Stimulated activated CD4-positive, alpha-beta T cell treated with anti-CD3 and anti-CD28 coated beads, Interleukin-15, amount 100 ng/mL, for 1 hour (primary cell): ENCODE measurements at places on chromosomes 6 and 20.

DNA sequence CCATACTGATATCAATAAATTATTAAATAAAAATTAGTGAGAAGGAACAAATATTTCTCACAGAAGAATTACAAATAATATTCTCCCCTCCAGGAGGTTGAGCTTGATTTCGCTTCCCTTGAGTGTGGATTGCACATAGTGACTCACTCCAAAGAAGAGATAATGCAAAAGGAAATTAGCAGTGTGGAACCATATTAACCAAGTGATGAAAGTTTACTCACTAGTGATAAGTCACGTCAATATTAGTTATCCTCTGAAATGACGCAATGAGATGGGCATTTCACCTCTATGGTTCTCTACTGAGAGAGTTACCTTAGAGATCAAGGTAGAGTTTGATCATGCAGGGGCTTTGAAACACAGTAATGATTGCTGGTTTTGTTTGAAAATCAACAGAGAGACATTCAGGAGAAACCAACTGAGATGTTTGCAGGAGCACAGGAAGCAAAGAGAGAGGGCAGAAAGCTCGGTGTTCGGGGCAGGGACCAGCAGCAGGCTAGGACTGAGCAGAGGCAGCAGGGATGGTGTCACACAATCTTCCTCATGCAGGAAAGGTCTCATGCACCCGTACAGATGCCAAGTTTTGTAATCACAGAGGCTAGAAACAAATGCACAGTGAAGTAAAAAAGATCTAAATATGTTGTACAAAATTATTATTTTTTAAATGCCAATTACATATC, 634.5 kb downstream of the QKI start:
- DNase-seq = no peak

GRCh38 chr6:54706844-54707605, 139.5 kb upstream of the FAM83B start:
- DNase-seq = no peak

GRCh38 chr6:14174226-14174625, 56.7 kb downstream of the CD83 start:
- no peak for DNase-seq

GRCh38 chr6:7085911-7086310, 21.9 kb upstream of the RREB1 start:
- no peak for DNase-seq
